Lung (tissue), 17 donors: ENCODE measurements at places on chromosomes 13 and 19. TPM values are rescaled to one million over a fixed set of nuclear protein-coding genes. Genes with fewer than 3 reads are reported as not detected.

DNA sequence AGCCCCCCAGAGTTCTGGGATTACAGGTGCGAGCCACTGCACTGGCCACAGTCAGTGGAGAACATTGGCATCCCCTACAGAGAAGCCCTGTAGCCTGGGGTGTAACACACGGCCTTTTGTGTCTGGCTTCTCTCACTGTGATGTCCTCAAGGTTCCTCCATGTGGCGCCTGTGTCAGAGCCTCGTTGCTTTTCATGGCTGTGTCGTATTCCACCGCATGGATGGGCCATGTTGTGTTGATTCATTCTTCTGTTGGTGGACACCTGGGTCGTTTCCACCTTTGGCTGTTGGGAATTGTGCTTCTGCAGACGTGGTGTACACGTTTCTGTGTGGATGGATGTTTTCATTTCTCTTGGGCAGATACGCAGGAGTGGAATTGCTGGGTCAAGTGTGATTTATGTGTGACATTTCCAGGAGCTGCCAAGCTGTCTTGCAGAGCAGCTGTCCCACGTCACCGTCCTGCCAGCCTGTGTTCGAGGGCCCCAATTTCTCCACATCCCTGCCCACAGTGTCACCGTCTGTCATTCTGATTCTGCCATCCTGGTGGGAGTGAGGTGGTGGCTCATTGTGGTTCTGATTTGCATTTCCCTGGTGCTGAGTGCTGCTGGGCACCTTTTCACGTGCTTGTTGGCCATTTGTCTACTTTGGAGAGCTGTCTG is 59.4 kb downstream of the KDM4B start:
- no peak overlapping the region for H3K27ac ChIP-seq
- DNase-seq: no peak
- H3K36me3 ChIP-seq: no peaks in the 10 kb centered on the region
- H3K27me3 ChIP-seq: no peaks in the 10 kb centered on the region

KIR2DL1 gene
- total RNA-seq: 0.46 TPM

DNA sequence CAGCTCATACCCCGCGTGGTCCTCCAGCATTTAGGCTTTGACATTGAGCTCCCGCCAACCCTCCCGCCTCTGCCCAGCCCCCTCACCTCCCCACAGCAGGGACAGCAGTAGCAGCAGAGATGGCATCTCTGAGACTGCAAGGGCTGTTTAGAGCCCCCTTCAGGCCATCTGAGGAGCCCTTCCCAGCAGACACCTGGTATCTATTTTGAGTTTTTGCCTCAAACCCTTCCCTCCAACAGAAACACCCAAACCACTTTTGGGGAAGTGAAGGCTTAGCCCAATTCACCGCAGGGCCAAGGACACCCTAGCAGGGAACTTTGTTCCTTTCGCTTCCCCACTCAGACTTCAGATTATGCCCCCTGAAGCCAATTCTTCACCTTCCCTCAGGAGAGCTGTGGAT is 6.3 kb upstream of the ZNF175 start:
- H3K4me1 ChIP-seq: no peaks in the 10 kb centered on the region
- no peak overlapping the region for H3K4me3 ChIP-seq
- H3K27ac ChIP-seq: no peak overlapping the region
- H3K36me3 ChIP-seq: no peaks in the 10 kb centered on the region
- no peak for DNase-seq
- H3K27me3 ChIP-seq: no peaks in the 10 kb centered on the region

DNAAF3 gene
- 16.4 TPM for total RNA-seq

SLC35E1 gene
- 30.3 TPM for total RNA-seq

GRCh38 chr13:76500894-76501293 is 385.3 kb downstream of the KCTD12 start:
- H3K27me3 ChIP-seq: no peaks in the 10 kb centered on the region
- no peaks in the 10 kb centered on the region for H3K36me3 ChIP-seq
- no peak overlapping the region for H3K27ac ChIP-seq

TSKS gene
- total RNA-seq: 0.83 TPM

- H3K4me1 ChIP-seq: peaks cover 7% of the 10 kb centered on the region
- no peak for DNase-seq
- no peak overlapping the region for H3K4me3 ChIP-seq
- H3K27ac ChIP-seq: no peak overlapping the region
- no peaks in the 10 kb centered on the region for H3K27me3 ChIP-seq
- H3K36me3 ChIP-seq: peaks cover 5% of the 10 kb centered on the region
These were observed 54.0 kb upstream of the GPR183 start for GRCh38 chr13:99361197-99361596.

DNA sequence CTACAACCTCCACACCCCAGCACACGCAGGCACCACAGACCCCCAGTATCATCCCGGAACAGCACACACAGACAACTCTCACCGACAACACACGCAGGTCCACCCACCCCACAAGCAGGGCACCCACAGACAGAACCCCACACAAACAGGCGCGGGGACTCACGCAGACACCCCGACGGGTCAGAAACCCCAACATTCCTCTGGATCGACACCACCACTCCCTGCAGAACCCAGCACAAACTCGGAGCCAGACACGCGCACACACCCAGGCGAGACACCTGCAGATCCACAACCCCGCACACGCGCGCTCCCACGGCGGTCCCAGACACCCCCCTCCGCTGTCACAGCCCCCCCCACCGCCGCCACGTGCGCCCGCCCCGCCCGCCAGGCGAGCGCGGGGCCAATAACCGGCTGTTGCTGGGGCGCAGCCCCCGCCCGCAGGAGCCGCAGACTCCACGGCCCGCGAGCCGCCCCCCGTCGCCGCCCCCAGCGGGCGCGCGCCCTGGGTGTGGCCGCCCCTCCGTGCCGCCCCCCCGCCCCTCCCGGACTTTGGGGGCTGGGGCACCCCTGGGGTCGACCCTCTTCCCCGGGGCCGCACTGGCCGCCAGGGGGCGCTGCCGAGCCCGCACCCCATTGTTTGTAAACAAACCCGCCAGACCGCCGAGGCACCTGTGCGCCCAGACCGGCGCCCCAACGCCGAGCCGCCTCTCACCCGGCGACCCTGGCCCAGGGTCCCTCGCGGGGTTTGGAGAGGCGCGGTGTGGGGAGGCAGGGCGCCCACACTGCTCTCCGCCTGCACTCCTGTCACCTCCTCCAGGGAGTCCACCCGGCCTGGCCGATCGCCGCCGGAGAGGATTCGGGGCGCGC is 712 bp downstream of the BBC3 start:
- H3K4me3 ChIP-seq: peak overlapping the region; percentile 81
- H3K36me3 ChIP-seq: no peaks in the 10 kb centered on the region
- DNase-seq: no peak
- peak overlapping the region; percentile 99 for H3K27ac ChIP-seq

FXYD1 gene
- 27.5 TPM for total RNA-seq

DNA sequence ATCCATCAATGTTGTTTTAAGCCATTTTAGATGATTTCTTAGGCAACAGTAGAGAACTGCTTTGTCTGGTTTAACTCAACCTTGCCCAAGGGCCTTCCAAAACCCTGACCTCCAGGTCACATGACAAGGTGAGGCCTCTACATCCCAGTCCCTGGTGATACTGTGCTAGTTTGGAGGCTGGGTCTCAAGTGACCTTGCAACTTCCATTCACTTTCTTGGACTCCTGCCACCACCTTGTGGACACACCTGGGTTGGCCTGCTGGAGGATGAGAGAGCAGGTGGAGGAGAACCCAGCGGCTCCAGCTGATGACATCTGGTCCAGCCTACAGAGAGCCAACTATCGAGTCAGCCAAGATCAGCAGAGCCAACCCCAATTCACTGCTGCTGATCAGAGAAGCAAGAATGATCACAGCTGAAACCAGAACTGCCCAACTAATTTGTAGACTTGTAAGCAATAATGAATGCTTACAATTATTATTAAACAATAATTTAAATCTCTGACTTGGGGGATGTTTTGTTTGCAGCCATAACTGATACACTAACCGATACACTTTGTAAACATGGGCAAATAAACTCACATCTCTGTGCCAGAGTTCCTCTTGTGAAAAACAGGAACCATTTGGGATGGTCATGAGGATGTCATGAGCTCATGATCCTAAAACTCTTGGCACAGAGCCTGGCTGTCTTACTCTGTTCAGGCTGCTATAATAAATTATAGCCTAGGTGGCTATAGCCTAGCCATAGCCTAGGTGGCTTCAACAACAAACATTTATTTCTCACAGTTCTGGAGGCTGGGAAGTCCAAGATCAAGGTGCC is 11.5 kb downstream of the FAM187B start:
- no peaks in the 10 kb centered on the region for H3K27me3 ChIP-seq
- H3K4me3 ChIP-seq: no peak overlapping the region
- peaks cover 13% of the 10 kb centered on the region for H3K4me1 ChIP-seq
- H3K27ac ChIP-seq: no peak overlapping the region
- DNase-seq: no peak
- H3K36me3 ChIP-seq: no peaks in the 10 kb centered on the region

- DNase-seq: no peak
- peaks cover 4% of the 10 kb centered on the region for H3K36me3 ChIP-seq
- no peaks in the 10 kb centered on the region for H3K27me3 ChIP-seq
These were observed 36.0 kb downstream of the POLR1D start for GRCh38 chr13:27657724-27658123.

MBD3L3 gene
- total RNA-seq: not detected

GRCh38 chr13:95677564-95678266 is 776 bp downstream of the DNAJC3 start:
- H3K4me1 ChIP-seq: peaks cover 3% of the 10 kb centered on the region
- peak overlapping the region; percentile 98 for H3K27ac ChIP-seq
- DNase-seq: peak; percentile 37

SIGLECL1 gene
- not detected for total RNA-seq

DNA sequence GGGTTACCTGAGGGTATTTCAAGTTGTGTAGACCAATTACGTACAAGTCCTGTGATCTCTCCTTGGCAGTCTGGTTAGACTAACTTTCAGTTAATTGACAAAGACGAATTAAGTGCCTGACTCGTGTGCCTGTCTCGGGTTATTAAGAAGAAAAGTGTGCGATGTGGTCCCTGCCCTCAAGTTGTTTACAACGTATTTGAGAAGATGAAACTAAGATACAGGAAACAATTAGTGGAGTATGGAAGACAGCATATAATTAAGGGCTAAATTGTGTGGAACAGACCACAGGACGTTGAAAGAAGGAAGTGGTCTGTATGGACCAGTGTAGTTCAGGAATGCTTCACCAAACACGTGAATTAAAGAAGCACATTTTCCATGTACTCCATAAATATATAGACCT is 49.2 kb downstream of the KLF5 start:
- no peak overlapping the region for H3K4me3 ChIP-seq
- no peak overlapping the region for H3K27ac ChIP-seq
- no peaks in the 10 kb centered on the region for H3K36me3 ChIP-seq
- no peaks in the 10 kb centered on the region for H3K27me3 ChIP-seq

DNA sequence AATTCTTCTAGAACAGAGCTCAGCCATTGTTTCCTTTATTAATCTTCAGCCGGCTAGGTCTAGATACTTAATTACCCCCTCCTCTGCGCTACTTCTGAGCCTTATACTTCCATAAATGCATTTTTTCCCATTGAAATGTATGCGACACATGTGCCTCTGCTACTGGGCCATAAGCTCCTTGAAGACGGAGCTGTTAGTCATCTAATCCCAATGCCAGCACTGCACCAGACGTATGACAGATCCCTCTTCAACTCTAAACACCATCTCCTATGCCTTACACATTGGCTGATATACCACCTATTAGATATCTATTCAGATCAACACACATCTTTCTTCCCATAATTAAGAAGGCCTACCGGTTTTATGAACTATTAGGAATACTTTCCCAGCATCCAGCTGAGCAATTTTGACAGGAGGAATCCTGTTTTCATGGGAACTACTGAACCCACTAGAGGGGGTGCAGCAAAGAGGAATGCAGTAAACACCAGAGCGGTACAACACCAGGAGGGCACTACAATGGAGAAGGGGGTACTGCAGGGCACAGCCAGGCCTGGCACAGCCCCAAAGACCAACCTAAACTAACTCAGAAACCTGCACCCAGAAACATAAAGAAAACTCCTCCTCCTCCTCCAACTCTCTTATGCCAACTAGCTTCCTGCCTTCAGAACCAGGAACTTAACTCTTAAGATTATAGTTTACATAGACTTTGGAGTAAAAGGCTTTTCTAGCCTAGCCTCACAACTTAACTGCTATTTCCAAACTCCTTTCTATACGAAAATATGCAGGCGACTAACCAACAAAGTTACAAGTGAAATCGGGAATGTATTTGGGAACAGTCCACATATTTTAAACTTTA is 18.7 kb downstream of the STK24 start:
- H3K36me3 ChIP-seq: no peaks in the 10 kb centered on the region
- H3K27me3 ChIP-seq: no peaks in the 10 kb centered on the region
- H3K4me3 ChIP-seq: no peak overlapping the region
- H3K4me1 ChIP-seq: peaks cover 10% of the 10 kb centered on the region
- H3K27ac ChIP-seq: no peak overlapping the region
- peak; percentile 61 for DNase-seq

- no peak overlapping the region for H3K4me3 ChIP-seq
- no peaks in the 10 kb centered on the region for H3K36me3 ChIP-seq
- H3K4me1 ChIP-seq: peaks cover 4% of the 10 kb centered on the region
- no peaks in the 10 kb centered on the region for H3K27me3 ChIP-seq
- no peak for DNase-seq
- no peak overlapping the region for H3K27ac ChIP-seq
These were observed 71.2 kb upstream of the GTF3A start for GRCh38 chr13:27353166-27353583.

KLHL1 gene
- total RNA-seq: 0.14 TPM

ZNF254 gene
- total RNA-seq: 68.7 TPM

- H3K27me3 ChIP-seq: no peaks in the 10 kb centered on the region
- no peaks in the 10 kb centered on the region for H3K36me3 ChIP-seq
- DNase-seq: no peak
- no peaks in the 10 kb centered on the region for H3K4me1 ChIP-seq
- H3K4me3 ChIP-seq: no peak overlapping the region
These were observed 25.4 kb downstream of the PCDH9 start for GRCh38 chr13:67204764-67205163.

GRCh38 chr13:73090116-73090822 is 31.5 kb downstream of the KLF5 start:
- H3K27ac ChIP-seq: peak overlapping the region; percentile 50
- no peaks in the 10 kb centered on the region for H3K27me3 ChIP-seq
- H3K36me3 ChIP-seq: no peaks in the 10 kb centered on the region
- H3K4me1 ChIP-seq: no peaks in the 10 kb centered on the region

RNF113B gene
- total RNA-seq: not detected

C19orf73 gene
- not detected for total RNA-seq

RFXAP gene
- 5.4 TPM for total RNA-seq

GRCh38 chr13:46050771-46051170 is 1.8 kb downstream of the ZC3H13 start:
- no peak for DNase-seq
- no peak overlapping the region for H3K27ac ChIP-seq

- H3K27ac ChIP-seq: no peak overlapping the region
- H3K4me1 ChIP-seq: peaks cover 2% of the 10 kb centered on the region
- H3K27me3 ChIP-seq: no peaks in the 10 kb centered on the region
- no peak overlapping the region for H3K4me3 ChIP-seq
- DNase-seq: no peak
These were observed 9.7 kb downstream of the MAST3 start for GRCh38 chr19:18107235-18107634.

METTL21C gene
- total RNA-seq: not detected

NKG7 gene
- 12.7 TPM for total RNA-seq

GRCh38 chr19:30780032-30780431 is 407.8 kb downstream of the ZNF536 start:
- H3K36me3 ChIP-seq: no peaks in the 10 kb centered on the region
- no peaks in the 10 kb centered on the region for H3K4me1 ChIP-seq
- no peak overlapping the region for H3K4me3 ChIP-seq
- H3K27ac ChIP-seq: no peak overlapping the region

GRCh38 chr19:29855741-29856500 is 44.1 kb downstream of the CCNE1 start:
- no peaks in the 10 kb centered on the region for H3K4me1 ChIP-seq
- H3K36me3 ChIP-seq: no peaks in the 10 kb centered on the region
- H3K27me3 ChIP-seq: no peaks in the 10 kb centered on the region
- no peak for DNase-seq
